NCI-H1694 treated with DMSO at 0.1 percent for 48 hours (cell line): ENCODE measurements at places on chromosomes 6 and 20.

- no peak for DNase-seq
Measured at GRCh38 chr6:111832833-111833418, 40.3 kb downstream of the FYN start.

DNA sequence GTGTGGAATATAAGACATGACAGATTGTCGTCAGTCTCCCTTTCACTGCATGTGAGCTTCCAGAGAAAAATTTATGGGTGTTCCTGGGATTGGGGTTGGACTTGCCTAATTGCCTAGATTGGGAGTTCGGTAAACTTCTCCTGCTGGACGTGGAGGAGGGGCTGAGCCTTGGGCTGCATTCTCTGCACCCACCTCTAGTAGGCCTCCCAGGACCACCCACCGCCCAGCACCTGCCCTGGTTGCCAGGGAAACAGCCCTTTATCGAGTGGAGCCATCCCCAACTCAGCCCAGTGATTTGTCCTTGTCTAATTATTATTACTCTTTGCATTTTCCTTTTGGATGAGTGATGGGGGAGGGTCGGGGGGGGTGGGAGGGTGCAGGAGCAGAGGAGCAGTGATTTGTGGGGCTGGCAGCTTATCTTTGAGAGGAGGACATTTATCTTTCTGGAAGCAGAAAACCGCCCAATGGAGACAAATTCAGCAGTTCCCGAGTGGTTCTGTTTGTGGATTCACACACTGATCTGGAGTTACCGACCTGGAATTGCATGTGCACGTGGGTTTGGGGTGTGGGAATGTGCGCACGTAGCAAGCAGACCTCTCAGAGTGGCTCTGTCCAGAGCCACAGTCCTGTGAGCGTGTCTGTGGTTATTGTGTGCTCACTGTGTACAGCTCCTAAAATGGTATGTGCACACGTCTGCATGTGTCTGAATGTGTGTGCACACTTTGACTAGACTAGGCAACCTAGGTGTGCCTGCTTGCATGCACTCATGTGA is 104.5 kb downstream of the DHX35 start:
- no peak for DNase-seq

- DNase-seq, result no peak
Measured at GRCh38 chr20:59024111-59024530, 4.9 kb downstream of the TUBB1 start.

- no peak for DNase-seq
Measured at GRCh38 chr20:49983123-49983847, 505 bp downstream of the SNAI1 start.

DNA sequence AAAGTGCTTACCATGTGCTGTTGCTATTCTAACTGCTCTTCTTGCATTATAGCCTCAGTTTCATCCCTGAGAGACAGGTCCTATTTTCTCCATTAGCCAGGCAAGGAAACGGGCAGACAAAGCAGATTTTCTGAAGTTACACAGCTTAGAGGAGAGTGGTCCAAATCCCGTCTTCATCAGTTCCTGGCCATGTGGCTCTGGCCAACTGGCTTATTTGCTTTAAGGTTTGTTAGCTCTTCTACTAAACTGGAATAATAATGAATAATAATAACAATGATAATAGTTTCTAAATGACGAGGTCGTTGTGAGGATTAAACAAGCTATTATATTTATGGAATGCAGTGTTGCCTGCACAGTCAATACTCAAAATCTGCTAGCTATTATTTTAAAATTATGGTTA is 35.8 kb upstream of the BCAS1 start:
- DNase-seq, result no peak

- DNase-seq, result no peak
Measured at GRCh38 chr6:36216559-36216958, 20.0 kb downstream of the BRPF3 start.

DNA sequence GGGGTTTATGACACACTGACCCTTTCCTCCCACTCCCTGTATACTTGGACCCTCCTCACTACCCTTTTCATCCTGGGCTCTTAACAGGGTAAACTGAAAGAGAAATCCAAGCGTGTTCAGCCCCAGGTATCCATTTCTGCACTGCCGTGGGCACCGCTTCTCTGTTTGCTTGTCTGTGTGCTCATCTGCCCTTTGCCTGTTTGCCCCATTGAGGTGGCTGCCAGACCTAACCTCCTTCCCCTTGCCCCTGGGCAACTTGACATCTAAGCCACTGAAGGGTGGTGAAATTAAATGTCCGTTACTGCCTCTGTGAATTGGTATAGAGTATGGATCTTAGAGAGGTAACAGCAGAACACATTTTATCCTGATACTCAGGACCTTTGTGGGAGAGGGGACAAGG is 38.7 kb downstream of the ACSS2 start:
- no peak for DNase-seq

DNA sequence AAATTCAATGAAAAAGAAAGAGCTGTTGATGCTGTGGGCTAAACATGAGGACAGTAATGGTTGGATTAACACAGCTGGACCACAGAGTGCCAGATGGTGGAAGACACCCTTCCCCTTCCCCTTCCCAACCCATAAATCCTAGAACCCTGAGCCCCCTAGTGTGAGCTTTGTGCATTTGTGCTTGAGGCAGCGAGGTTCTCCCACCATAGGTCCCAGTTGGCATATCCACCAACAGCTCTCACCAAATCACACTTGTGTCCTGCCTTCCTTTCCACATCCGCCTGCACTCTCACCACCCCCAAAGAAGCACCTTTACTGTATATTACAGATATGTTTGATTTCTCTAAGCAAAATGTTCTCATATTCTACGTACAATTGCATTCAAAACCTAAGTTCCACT is 32.8 kb upstream of the HBS1L start:
- peak; percentile 71 for DNase-seq

GRCh38 chr6:105184921-105185320 is 5.1 kb upstream of the POPDC3 start:
- DNase-seq, result no peak
